Epithelial cell of proximal tubule (primary cell): ENCODE measurements at places on chromosomes 7 and 10. TPM values are rescaled to one million over a fixed set of nuclear protein-coding genes. Genes with fewer than 3 reads are reported as not detected.

DNA sequence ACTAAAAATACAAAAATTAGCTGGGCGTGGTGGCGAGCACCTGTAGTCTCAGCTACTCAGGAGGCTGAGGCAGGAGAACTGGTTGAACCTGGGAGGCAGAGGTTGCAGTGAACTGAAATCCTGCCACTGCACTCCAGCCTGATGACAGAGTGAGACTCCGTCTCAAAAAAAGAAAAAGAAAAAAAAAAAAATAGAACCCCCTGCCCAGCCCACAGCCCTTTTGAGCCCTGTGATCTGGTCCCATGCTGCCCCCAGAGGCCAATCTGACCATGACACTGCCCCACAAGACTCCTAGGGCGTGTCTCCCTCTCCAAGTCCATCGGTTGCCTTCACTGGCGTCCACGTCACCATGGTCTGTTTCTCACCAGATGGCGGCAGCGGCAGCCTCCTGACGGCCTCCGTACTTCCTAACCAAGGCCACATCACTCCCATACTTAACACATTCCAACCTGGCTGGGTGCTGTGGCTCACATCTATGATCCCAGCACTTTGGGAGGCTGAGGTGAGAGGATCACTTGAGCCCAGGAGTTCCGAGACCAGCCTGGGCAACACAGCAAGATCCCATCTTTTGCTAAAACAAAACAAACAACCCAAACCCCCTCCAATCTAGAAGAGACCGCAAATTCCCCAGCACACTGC is 18.0 kb downstream of the STX1A start:
- DNase-seq = no peak

DNA sequence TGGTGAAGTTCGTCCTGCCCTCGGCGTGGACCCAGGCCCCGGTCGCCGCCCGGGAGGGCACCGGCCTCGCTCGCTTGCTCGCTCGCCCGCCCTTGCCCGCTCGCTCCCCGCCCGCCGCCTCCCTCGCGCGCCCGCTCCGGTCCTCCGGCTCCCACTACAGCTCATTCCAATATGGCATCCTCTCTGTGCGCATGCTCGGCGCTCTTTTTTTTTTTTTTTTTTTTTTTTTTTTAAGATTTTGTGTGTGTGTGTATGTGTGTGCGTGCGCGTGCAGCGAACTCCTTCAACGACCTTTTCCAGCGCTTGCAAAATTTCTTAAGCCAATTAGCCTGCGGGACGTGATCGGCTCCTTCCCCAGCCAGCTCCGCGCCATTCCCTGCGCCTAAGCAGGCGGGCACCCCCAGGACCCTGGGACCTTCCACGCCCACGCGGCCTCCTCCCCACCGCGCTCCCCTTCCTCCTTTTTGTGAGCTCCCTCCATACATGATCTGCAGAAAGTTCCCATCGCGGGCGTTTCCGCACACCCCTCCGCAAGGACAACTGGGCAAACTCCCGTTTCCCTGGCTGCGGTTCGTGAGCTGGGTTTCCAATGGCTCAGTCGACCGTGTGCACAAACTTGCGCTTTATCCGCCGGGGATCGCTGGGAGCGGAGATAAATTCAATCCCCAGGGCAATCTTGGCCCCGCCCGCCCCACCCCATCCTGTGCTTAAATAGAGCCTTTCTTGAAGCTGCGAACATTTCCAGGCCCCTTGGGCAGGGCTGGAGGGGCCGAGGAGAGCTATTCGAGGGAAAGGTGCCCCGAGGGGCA is at the start of gene SFMBT2:
Gene SFMBT2, minus strand, starts transcription at position 173 of the 809 bp plus-strand sequence. CDS start 29,136 bp downstream, outside the sequence.
- no peak for DNase-seq

GRCh38 chr10:58867683-58868082 is 308.8 kb upstream of the PHYHIPL start:
- no peak for DNase-seq

- DNase-seq = peak; percentile 23
Observed at GRCh38 chr10:91742229-91742628, 56.0 kb upstream of the TNKS2 start.

DNA sequence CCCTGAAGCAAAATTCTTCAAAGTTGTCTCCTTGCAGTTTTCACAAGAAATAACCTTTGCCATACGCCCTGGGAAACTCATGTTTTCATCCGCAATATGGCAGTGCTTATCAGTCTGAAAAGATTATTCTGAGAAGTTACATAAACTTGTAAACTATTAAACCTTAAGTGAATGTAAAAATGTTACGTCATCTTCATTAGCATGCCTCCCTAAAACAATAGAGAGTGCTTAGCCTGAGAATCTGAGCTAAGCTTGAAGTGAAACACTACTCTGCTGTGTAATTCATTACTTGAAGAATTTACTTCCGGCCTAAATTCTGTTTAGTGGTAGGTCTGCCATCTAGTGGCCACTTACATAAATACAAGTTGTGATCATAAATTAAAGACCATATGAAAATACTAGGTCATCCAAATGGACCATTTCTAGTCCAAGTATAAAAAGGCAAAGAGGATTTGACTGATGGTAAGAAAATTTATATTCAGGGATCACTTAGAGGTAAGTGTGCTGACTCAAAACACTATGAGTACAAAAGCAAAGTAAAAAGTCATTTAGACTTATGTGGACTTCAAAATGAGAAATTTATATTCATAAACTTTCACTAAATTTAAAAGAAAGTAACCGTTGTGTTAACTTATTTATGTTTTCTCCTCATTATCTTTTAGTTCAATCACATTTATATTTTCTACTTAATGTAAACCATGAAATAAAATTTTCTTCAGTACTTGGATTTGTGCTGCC is 745.1 kb upstream of the LRRTM3 start:
- peak; percentile 37 for DNase-seq

GRCh38 chr10:57983281-57983791 is 284.4 kb downstream of the IPMK start:
- peak; percentile 15 for DNase-seq

GRCh38 chr10:16832351-16833080 is 15.3 kb upstream of the RSU1 start:
- DNase-seq = peak; percentile 61

GRCh38 chr7:92064438-92065029 is 69.7 kb downstream of the CYP51A1 start:
- DNase-seq = no peak

DNA sequence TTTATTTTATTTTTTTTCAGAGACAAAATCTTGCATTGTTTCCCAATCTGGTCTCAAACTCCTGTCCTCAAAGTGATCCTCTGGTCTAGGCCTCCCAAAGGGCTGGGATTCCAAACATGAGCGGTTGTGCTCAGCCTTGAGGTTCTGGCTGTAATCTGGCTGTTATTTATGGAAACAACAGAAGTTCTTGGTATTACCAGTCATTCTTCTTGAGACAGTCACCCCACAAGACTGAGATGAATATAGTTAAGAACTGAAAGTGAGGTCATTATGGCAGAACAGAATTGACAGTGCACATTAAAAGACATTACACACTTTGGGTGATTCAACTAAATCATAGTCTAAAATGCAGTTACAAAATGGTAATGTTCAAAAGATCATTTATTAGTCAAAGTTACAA is 719.5 kb downstream of the ZWINT start:
- no peak for DNase-seq

- no peak for DNase-seq
Observed at GRCh38 chr10:45211576-45211975, 103.8 kb downstream of the OR13A1 start.

DNA sequence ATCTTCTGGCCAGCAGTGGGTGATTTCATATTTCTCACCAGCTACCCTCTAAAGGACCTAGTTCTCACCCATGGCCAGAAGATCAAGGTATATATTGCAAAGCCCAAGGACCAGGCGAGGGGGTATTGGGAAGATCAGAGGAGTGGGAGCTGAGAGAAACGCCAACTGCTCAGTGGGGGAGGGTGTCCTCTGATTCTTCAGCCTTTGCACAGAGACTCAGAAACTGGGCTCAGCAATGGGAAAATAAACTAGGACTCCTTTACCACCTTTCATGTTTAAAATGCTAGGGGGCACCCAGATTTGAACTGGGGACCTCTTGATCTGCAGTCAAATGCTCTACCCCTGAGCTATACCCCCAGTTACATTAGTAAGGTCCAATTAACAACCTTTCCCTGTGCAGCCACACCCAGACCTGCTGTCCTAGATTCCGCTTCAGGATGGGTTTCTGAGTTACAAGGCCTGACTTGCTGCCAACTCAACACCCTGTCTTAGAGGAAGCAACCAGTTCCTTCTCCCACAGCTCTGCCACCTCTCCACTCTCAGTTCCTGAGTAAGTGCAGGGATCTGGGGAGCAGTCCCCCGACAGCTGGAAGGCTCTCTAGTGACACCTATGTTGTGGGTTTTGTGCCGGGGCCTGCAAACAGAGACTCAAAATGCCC is 93.5 kb downstream of the ZNF783 start:
- DNase-seq = no peak

DNA sequence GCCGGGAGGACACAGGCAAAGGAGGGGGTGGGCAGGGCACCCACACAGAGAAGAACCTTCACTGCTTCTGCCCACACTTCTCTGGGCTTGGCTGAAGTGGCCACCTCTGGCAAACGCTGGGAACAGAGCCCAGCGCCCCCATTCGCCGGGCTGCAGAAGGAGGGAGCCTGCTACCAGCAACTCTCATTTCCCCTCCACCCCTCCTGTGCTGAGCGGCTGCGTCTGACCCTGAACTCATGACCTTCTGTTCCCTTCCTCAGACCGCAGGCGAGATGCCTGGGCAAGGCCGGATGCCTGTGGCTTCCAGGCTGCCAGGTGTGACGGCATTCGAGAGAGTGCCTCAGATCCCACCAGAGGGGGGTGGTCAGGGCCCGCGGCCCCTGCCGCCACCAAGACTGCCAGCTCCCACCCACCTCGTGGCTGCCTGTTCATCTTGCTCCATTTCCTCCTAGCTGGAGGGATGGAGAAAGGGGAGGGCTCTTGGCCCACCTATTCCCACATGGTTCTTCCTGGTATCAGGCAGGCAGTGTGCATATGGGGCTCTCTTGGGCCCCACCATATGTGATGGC is 19.8 kb downstream of the DNAJB12 start:
- DNase-seq = peak; percentile 80

DNA sequence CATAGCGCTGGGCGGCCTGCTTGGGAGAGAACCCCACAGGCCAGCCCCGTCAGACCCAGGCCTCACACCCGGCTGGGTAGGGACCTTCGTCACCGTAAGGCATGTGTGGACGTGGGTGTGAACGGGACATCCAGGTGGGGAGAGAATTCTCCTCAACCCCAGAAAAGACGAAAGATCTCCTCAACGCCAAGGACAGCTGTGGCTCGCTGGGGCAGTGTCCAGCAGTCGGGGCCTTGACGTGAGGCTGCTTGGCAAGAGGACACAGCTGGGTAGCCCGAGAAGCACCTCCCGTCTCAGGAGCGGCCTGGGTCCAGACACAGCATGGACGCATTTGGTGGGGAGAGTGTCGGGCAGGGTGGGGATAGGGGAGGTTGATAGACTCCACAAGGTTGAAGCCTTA is 1.2 kb upstream of the SLIT1 start:
- DNase-seq = no peak

- no peak for DNase-seq
Observed at GRCh38 chr10:61751599-61751998, 88.9 kb downstream of the CABCOCO1 start.

DNA sequence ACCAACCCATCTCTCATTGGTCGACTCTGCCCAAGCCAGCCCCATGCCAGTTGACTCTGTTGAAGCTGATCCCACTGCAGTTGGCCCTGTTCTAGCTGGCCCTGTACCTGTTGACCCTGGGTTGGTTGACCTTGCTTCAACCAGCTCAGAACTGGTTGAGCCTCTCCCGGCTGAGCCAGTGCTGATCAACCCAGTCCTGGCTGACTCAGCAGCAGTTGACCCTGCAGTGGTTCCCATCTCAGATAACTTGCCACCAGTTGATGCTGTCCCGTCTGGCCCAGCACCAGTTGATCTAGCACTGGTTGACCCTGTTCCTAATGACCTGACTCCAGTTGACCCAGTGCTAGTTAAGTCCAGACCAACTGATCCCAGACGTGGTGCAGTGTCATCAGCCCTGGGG is 7.4 kb downstream of the PPRC1 start:
- no peak for DNase-seq

GRCh38 chr7:106239406-106239805 is 45.4 kb downstream of the NAMPT start:
- DNase-seq = no peak

- no peak for DNase-seq
Observed at GRCh38 chr10:24568042-24568441, 155.6 kb downstream of the ARHGAP21 start.

- DNase-seq = no peak
Observed at GRCh38 chr10:27696466-27696865, 49.2 kb downstream of the MKX start.

GRCh38 chr10:73209705-73210104 is 37.4 kb downstream of the DNAJC9 start:
- DNase-seq = peak; percentile 50

DNA sequence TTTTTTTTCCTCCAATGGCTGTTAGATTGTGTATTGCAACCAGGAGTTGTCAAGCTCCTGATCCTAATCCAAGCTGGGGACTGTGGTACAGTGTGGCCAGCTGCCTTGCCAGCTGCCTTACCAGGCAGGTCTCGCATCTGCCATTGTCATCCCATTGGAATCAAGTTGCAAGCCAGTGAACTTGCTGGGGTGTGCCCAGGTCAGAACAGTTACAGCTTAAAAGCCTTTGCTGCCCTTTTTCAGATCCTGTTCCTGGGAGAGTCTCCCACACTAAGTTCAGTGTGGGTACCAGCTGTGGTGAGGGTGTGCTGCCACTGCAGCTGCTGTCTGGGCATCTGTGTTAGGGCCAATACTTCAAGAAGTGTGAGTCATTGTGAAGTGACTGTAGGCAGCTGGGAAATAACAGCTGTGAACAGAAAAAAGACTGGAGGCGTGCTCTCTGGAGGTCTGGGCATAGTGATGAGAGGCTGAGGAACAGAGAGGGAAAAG is 72.8 kb downstream of the CCNY start:
- no peak for DNase-seq

DNA sequence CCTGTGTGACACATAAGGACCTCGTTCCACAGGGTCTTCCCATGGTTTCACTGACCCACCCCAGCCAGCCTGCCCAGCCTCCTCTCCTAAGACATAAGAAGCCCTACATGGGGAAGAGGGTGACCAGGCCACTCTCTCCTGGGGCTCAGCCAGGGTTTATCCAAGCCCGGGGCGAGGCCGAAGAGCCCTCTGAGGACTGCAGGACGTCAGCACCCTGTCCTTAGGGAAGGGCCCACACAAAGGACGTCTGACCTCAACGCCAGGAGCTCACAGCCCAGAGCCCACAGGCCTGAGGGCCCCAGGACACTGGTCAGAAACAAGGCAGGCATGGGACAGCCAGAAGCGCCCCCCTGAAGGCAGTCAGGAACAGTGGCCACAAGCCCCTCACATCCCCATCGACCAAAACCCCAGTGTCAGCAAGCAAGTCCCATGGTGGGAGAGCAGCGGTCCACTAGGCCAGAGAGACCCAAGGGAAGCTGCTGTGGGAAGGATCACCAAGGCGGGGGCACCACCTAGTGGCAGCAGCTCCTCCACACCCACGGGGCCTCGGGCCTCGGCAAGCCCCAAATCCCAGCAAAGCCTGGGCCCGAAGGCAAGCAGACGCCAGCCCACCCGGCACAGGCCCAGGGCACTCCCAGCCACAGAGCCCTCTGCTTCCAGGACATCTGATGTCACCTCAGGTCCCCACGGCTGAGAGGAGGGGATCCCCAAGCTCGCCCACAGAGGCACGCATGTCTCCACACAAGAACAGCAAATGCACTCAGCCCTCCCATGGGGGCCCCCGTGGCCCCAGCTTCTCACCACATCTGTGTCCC is 23.4 kb downstream of the MAD1L1 start:
- no peak for DNase-seq

PPP1R9A gene
- total RNA-seq = 11.7 and 14.1 TPM in 2 replicates

SPDYE9 gene
- not detected in 2 replicates for total RNA-seq

FGFR2 gene
- total RNA-seq = 1.6 and 3.1 TPM in 2 replicates

FANK1 gene
- 2.8 and 9.2 TPM in 2 replicates for total RNA-seq

ADAM8 gene
- total RNA-seq = 26.0 and 52.6 TPM in 2 replicates

CACNB2 gene
- total RNA-seq = not detected in 2 replicates

TMEM60 gene
- 16.2 and 17.5 TPM in 2 replicates for total RNA-seq

HERPUD2 gene
- 24.6 and 25.4 TPM in 2 replicates for total RNA-seq

TFR2 gene
- 1.1 and 5.9 TPM in 2 replicates for total RNA-seq

TFEC gene
- total RNA-seq = not detected in 2 replicates

PAX4 gene
- not detected in 2 replicates for total RNA-seq
